ENCODE measurements at places on chromosomes 16 and 17. TPM values are rescaled to one million over a fixed set of nuclear protein-coding genes. Genes with fewer than 3 reads are reported as not detected.

- DNase-seq, result no peak
- H3K36me3 ChIP-seq, result peaks cover 10% of the 10 kb centered on the region
- peaks cover 23% of the 10 kb centered on the region for H3K4me1 ChIP-seq
- no peaks in the 10 kb centered on the region for H3K27me3 ChIP-seq
- H3K4me3 ChIP-seq, result no peak overlapping the region
- peak overlapping the region; percentile 89 for H3K27ac ChIP-seq
Observed at GRCh38 chr16:89025636-89026035, 48.6 kb upstream of the CBFA2T3 start.

GRCh38 chr16:31352376-31353115 is 2.4 kb upstream of the ITGAX start:
- H3K4me1 ChIP-seq, result peaks cover 38% of the 10 kb centered on the region
- DNase-seq, result no peak
- H3K36me3 ChIP-seq, result peaks cover 2% of the 10 kb centered on the region

- no peak for DNase-seq
- peaks cover 2% of the 10 kb centered on the region for H3K36me3 ChIP-seq
- peak overlapping the region; percentile 81 for H3K27ac ChIP-seq
- peaks cover 34% of the 10 kb centered on the region for H3K4me1 ChIP-seq
Observed at GRCh38 chr16:57184887-57185445, 873 bp downstream of the PSME3IP1 start.

- H3K4me3 ChIP-seq, result peak overlapping the region; percentile 43
- peaks cover 34% of the 10 kb centered on the region for H3K4me1 ChIP-seq
- peaks cover 53% of the 10 kb centered on the region for H3K27me3 ChIP-seq
- H3K27ac ChIP-seq, result no peak overlapping the region
- DNase-seq, result peak; percentile 42
Observed at GRCh38 chr17:56594320-56595107, 1.0 kb downstream of the NOG start.

PIP4K2B gene
- 37.9 TPM for total RNA-seq

- no peak overlapping the region for H3K27ac ChIP-seq
- H3K36me3 ChIP-seq, result peaks cover 41% of the 10 kb centered on the region
- no peaks in the 10 kb centered on the region for H3K27me3 ChIP-seq
- DNase-seq, result no peak
Observed at GRCh38 chr17:66523378-66524200, 221.2 kb downstream of the PRKCA start.

C16orf92 gene
- total RNA-seq, result not detected

- no peak overlapping the region for H3K27ac ChIP-seq
- no peaks in the 10 kb centered on the region for H3K36me3 ChIP-seq
- H3K4me1 ChIP-seq, result no peaks in the 10 kb centered on the region
- no peak overlapping the region for H3K4me3 ChIP-seq
- no peak for DNase-seq
- H3K27me3 ChIP-seq, result no peaks in the 10 kb centered on the region
Observed at GRCh38 chr16:50651835-50652438, 29.2 kb downstream of the SNX20 start.

GPR139 gene
- total RNA-seq, result not detected

GRCh38 chr16:88632587-88632930 is 5.8 kb upstream of the IL17C start:
- peaks cover 8% of the 10 kb centered on the region for H3K27me3 ChIP-seq
- H3K27ac ChIP-seq, result no peak overlapping the region
- no peak overlapping the region for H3K4me3 ChIP-seq

OR3A2 gene
- 2.4 TPM for total RNA-seq

DNA sequence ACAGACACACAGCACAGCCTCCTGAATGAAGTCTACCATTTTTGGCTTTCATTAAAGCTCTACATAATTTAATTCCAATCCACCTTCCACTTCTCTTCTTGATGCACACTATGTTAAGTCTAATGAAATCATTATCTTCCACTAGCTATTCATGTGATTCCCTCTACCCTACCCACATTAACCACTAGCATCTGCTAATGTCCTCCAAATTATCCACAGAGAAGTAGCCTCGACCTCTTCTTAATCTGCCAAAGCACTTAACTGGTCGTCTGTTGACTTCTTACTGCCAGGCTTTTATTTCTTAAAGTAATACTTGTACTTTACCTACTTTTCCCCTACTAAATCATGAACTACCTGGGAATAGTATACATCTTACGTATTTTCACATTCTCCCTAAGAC is 91.8 kb downstream of the NCOR1 start:
- no peak overlapping the region for H3K4me3 ChIP-seq
- no peak overlapping the region for H3K27ac ChIP-seq
- DNase-seq, result no peak
- H3K27me3 ChIP-seq, result no peaks in the 10 kb centered on the region
- H3K4me1 ChIP-seq, result no peaks in the 10 kb centered on the region

DNA sequence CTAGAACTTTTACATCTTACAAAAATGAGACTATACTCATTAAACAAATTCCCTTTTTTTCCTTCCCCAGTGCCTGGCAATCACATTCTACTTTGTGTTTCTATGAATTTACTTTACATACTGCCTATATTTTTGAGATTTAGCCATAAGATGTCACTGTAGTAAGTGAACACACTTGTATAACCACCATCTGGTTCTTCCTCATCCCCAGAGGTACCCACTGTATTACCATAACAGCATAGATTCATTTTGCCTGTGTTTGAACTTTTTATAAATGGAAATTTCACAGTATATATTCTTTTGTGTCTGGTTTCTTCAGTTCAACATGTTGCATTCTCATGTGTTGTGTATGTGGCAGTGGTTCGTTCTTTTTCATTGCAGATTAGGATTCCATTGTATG is 15.8 kb downstream of the CYB5B start:
- no peaks in the 10 kb centered on the region for H3K27me3 ChIP-seq
- no peak for DNase-seq
- no peak overlapping the region for H3K27ac ChIP-seq

GRCh38 chr16:29146266-29146665 is 161.4 kb downstream of the LAT start:
- H3K27me3 ChIP-seq, result no peaks in the 10 kb centered on the region
- H3K36me3 ChIP-seq, result peaks cover 10% of the 10 kb centered on the region
- H3K4me3 ChIP-seq, result no peak overlapping the region
- no peak overlapping the region for H3K27ac ChIP-seq

MMP2 gene
- total RNA-seq, result not detected

STH gene
- not detected for total RNA-seq

GRCh38 chr16:65429504-65430181 is 307.8 kb upstream of the CDH11 start:
- no peak overlapping the region for H3K4me3 ChIP-seq
- no peaks in the 10 kb centered on the region for H3K4me1 ChIP-seq
- no peak overlapping the region for H3K27ac ChIP-seq
- no peaks in the 10 kb centered on the region for H3K36me3 ChIP-seq
- H3K27me3 ChIP-seq, result no peaks in the 10 kb centered on the region

FAM171A2 gene
- 0.19 TPM for total RNA-seq

GRCh38 chr16:59905606-59906005 is 1171.5 kb upstream of the GOT2 start:
- H3K27me3 ChIP-seq, result no peaks in the 10 kb centered on the region
- DNase-seq, result no peak
- H3K36me3 ChIP-seq, result no peaks in the 10 kb centered on the region
- no peak overlapping the region for H3K27ac ChIP-seq
- no peaks in the 10 kb centered on the region for H3K4me1 ChIP-seq

DNA sequence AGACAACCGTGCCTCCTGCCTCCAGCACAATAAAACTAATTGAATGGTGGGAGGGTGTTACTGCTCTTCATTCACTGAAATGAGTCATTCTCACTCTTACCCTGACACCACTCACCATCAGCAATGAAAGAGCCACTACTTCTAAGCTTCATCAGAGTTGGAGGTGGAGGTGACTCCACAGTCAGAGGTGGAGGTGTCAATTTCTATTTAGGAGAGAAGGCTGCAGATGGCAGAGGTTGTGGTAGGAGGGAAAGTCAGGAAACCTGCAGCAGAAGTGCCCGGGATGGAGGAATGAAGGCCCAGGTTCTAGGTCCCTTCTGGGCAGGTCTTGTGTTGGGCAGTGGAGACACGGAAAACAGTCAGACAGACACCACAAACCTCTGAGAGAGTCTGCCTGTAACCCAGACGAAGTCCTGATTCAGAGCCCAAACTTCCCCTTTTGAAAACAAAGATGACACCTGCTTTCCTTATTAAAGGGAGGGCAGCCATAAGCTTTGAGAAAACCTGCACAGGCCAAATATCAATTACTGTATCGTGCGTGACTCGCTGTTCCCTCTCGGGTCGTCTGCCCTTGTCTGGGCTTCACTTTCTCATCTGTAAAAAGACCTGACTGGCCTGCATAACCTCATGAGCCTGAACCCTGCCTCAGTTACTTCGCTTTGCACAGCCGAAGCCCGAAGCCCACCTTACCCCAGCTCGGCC is 668 bp downstream of the ATPAF2 start:
- peak overlapping the region; percentile 80 for H3K27ac ChIP-seq
- peak overlapping the region; percentile 92 for H3K4me3 ChIP-seq
- peak; percentile 44 for DNase-seq
- no peaks in the 10 kb centered on the region for H3K27me3 ChIP-seq
- peaks cover 45% of the 10 kb centered on the region for H3K4me1 ChIP-seq

NDRG4 gene
- 1.6 TPM for total RNA-seq

DNA sequence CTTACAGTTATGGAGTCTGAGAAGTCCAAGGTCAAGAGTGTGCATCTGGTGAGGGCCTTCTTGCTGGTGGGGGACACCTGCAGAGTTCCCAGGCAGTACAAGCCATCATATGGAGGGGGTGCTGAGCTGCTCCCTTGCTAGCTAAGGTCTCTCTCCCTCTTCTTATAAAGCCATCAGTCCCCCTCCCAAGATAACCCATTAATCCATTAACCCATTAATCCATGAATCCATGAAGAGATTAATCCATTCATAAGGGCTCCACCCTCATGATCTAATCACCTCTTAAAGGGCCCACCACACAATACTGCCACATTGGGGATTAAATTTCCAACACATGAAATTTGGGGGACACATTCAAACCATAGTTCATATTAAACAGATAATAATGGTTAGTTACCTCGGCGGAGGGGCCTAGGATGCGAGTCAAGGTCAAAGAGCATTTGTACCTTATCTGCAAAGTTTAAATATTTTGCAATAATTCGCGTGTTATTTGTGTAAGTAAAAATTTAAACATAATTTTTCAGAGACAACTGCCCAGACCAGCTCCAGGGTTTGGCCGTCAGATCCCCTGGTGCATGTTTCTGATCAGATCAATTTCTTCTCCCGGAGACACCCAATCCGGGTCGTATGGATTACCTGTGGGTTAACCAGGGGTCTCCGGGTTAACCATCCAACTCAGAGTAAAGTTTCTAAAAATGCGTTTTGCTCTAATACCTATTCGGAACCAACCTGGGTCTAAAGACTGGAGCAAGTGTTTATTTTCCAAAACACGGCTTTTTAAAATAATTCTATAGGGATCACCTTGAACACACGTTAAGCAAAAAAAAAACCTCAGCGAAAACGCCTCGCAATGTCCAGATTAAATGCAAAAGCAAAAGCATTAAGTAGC is 740 bp upstream of the POLR3E start:
- peak overlapping the region; percentile 97 for H3K27ac ChIP-seq
- peak; percentile 18 for DNase-seq
- H3K36me3 ChIP-seq, result peaks cover 26% of the 10 kb centered on the region
- peak overlapping the region; percentile 94 for H3K4me3 ChIP-seq
- peaks cover 35% of the 10 kb centered on the region for H3K4me1 ChIP-seq

DNA sequence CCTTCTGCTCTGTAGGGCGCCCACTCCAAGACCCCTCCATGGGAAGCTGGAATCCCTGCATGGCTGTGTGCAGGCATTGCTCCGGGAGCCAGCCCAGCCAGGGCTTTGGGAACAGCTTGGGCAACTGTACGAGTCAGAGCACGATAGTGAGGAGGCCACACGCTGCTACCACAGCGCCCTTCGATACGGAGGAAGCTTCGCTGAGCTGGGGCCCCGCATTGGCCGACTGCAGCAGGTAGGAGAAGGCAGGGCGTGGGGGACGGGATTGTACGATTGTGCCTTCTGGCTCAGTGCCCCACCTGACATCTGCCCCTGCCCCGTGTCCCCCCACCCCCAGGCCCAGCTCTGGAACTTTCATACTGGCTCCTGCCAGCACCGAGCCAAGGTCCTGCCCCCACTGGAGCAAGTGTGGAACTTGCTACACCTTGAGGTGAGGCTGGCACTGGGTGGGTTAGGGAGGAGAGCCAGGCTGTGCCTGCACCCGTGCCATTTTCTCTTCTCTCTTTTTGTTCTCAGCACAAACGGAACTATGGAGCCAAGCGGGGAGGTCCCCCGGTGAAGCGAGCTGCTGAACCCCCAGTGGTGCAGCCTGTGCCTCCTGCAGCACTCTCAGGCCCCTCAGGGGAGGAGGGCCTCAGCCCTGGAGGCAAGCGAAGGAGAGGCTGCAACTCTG is 8.7 kb upstream of the TMEM88 start:
- H3K27ac ChIP-seq, result peak overlapping the region; percentile 45
- no peaks in the 10 kb centered on the region for H3K27me3 ChIP-seq
- DNase-seq, result no peak
- peak overlapping the region; percentile 85 for H3K4me3 ChIP-seq
- peaks cover 33% of the 10 kb centered on the region for H3K36me3 ChIP-seq

MSL1 gene
- 80.6 TPM for total RNA-seq

RND2 gene
- total RNA-seq, result not detected

GRCh38 chr17:19004421-19005136 is at the start of gene FAM83G:
TSS of gene FAM83G (minus strand) at chr17:19004764. CDS start at chr17:19004041, 723 bp downstream.
- H3K4me1 ChIP-seq, result peaks cover 33% of the 10 kb centered on the region
- DNase-seq, result peak; percentile 94
- no peaks in the 10 kb centered on the region for H3K27me3 ChIP-seq
- peaks cover 19% of the 10 kb centered on the region for H3K36me3 ChIP-seq
- H3K27ac ChIP-seq, result peak within 1 kb of the TSS; percentile 90
- H3K4me3 ChIP-seq, result peak within 1 kb of the TSS; percentile 90

KRTAP17-1 gene
- not detected for total RNA-seq

CIBAR2 gene
- not detected for total RNA-seq

GRCh38 chr16:78607465-78607864 is 508.0 kb downstream of the WWOX start:
- no peak overlapping the region for H3K27ac ChIP-seq
- no peaks in the 10 kb centered on the region for H3K27me3 ChIP-seq
- H3K4me3 ChIP-seq, result no peak overlapping the region
- peaks cover 5% of the 10 kb centered on the region for H3K4me1 ChIP-seq

- peaks cover 56% of the 10 kb centered on the region for H3K36me3 ChIP-seq
- peak overlapping the region; percentile 24 for H3K4me3 ChIP-seq
- H3K27me3 ChIP-seq, result peaks cover 6% of the 10 kb centered on the region
- DNase-seq, result peak; percentile 62
Observed at GRCh38 chr17:8226536-8227237, 16.3 kb upstream of the AURKB start.

DNA sequence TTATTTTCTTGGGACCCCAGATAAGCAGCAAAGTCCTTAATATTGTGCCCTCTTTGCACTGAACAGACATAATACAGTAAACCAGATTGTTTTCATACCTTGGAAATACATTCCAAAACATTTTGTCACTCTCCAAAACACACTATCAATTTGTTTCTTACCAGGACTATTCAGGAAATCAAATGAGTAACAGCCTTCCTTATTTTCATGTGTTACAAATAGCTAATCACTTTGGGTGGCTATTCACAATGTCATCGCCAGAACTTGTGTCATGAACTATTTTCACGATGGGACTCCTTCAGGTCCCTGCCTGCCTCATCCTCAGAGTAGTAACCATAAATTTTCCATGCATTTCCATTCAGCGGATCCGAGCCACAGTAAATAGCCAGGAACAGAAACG is 104.5 kb downstream of the MAP2K6 start:
- H3K27ac ChIP-seq, result no peak overlapping the region
- no peaks in the 10 kb centered on the region for H3K4me1 ChIP-seq
- DNase-seq, result no peak
- H3K4me3 ChIP-seq, result no peak overlapping the region

GRCh38 chr17:80005360-80006338 is 30.0 kb downstream of the TBC1D16 start:
- H3K4me3 ChIP-seq, result no peak overlapping the region
- no peaks in the 10 kb centered on the region for H3K36me3 ChIP-seq
- no peak overlapping the region for H3K27ac ChIP-seq
- H3K4me1 ChIP-seq, result peaks cover 5% of the 10 kb centered on the region
- H3K27me3 ChIP-seq, result no peaks in the 10 kb centered on the region
- DNase-seq, result peak; percentile 62

KRTAP16-1 gene
- not detected for total RNA-seq
